ENCODE measurements at places on chromosomes 7 and 10. TPM values are rescaled to one million over a fixed set of nuclear protein-coding genes. Genes with fewer than 3 reads are reported as not detected.

The GNG11 gene
- 22.8 TPM for total RNA-seq

The CTAGE4 gene
- total RNA-seq, result 2.0 TPM

The CAMK1D gene
- 11.0 TPM for total RNA-seq

The TAS2R4 gene
- 0.31 TPM for total RNA-seq

The CYP2C19 gene
- not detected for total RNA-seq

The CYP2C9 gene
- total RNA-seq, result not detected

The NEBL gene
- 0.10 TPM for total RNA-seq

The RASSF4 gene
- total RNA-seq, result 12.2 TPM

The GATAD1 gene
- total RNA-seq, result 11.2 TPM

The IMPDH1 gene
- total RNA-seq, result 39.7 TPM

The MBL2 gene
- total RNA-seq, result not detected

The LRMDA gene
- 7.6 TPM for total RNA-seq

The PAX2 gene
- total RNA-seq, result not detected

The IKZF1 gene
- 231 TPM for total RNA-seq

The CPA2 gene
- not detected for total RNA-seq

The SPRN gene
- total RNA-seq, result under 0.01 TPM

The JAKMIP3 gene
- 0.21 TPM for total RNA-seq

The MEOX2 gene
- not detected for total RNA-seq

The UBTD1 gene
- 6.3 TPM for total RNA-seq

The KNDC1 gene
- 0.94 TPM for total RNA-seq

The CDNF gene
- total RNA-seq, result 1.0 TPM

The RELN gene
- under 0.01 TPM for total RNA-seq

The ABI1 gene
- total RNA-seq, result 100 TPM

The ACTR3C gene
- 9.3 TPM for total RNA-seq

The FRMPD2 gene
- not detected for total RNA-seq

The ZMIZ1 gene
- total RNA-seq, result 26.2 TPM

The ATAD1 gene
- total RNA-seq, result 63.8 TPM

The VPS26A gene
- total RNA-seq, result 22.0 TPM

The FKBP9 gene
- 1.2 TPM for total RNA-seq

The ACBD7 gene
- 0.42 TPM for total RNA-seq

The GPC2 gene
- total RNA-seq, result 2.3 TPM

The RBP3 gene
- not detected for total RNA-seq

The KCNH2 gene
- 0.94 TPM for total RNA-seq

The UCMA gene
- not detected for total RNA-seq

The PCLO gene
- not detected for total RNA-seq

The MOGAT3 gene
- total RNA-seq, result not detected
